Epithelial cell of prostate (primary cell): ENCODE measurements at places on chromosomes 11 and 22.

DNA sequence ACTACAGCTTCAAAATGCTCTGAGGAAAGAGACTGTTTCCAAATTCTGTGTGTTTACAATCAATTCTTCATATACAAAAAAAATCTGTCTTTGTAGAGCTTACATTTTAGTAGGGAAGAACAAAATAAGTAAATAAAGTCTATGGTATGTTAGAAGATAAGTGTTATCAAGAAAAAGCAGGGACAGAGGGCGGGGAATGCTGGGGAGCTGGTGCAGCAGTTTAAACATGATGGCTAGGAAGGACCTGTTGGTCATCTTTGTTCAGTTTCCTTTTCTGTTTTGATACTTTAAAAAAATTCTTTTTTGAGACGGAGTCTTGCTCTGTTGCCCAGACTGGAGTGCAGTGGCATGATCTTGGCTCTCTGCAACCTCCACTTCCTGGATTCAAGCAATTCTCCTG is 16.1 kb downstream of the TMEM25 start:
- DNase-seq, result no peak

DNA sequence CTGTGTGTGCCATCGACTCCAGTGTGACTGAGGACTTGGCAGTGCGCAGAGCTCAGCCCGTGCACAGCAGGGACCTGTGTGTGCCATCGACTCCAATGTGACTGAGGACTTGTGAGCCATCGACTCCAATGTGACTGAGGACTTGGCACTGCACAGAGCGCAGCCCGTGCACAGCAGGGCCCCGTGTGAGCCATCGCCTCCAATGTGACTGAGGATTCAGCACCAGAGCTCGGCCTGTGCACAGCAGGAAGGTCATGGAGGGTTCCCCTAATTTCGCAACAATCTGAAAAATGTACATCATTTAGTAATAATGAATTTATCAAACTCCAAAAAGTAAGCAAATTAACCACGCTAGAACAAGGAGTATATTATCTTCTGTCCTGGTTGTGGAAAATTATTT is 348.3 kb upstream of the B3GAT1 start:
- no peak for DNase-seq

GRCh38 chr22:23591201-23591791 is 11.2 kb upstream of the IGLL1 start:
- DNase-seq, result no peak

DNA sequence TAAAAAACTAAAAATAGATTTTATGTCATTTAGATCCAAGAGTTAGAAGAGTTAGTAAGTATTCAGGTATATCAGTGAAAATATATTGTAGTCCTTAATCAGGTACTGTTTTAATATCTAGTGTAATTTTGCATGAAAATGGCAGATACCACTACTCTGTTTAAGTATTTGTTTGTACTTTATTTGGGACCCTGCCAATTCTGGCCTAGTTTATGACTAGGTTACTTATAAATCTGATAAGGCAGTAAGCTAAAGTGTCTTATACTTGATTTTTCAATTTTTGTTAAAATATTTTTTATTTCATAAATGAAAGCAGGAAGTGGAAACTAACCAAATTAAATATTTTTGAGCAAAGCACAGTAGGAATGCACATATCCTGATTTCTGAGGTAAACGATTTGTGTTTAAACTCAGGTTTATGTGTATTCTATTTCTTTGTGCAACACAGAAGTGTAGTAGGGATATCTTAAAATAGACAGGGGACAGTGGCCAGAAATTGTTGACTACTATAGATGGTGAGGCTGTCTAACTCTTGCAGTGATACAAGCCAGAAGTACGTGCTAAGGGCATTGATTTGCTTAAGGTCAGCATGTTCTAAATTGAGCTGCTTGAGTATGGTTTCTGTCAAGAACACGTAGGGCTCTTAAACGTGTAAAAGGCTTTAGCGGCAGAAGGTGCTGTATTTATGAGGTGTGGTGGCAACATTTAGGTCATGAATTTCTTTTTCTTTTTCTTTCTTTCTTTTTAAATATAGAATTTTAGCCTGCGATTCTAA is 34.0 kb downstream of the HIPK3 start:
- DNase-seq, result no peak

DNA sequence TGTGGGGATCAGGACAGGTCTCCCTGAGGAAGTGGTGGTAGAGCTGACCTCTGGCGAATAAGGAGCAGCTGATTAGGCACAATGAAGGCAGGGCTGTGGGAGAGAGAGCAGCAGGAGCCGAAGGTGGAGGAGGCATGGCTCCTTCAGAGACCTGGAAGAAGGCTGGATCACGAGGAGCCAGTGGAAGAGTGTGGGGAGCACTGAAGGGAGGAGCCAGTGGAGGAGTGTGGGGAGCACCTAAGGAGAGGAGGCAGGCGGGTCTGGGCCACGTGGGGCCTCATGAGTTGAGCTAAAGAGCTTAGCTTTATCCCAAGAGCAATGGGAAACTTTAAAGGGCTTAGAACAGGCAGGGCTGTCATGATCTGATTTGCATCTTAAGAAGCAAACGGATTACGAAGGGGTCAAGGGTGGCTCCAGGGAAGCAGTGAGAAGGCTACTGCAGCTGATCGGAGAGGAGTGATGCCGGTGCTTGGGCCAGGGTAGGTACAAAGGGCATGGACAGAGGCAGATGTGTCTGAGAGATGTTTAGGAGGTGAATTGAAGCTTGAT is 44.9 kb upstream of the EIF3D start:
- no peak for DNase-seq

DNA sequence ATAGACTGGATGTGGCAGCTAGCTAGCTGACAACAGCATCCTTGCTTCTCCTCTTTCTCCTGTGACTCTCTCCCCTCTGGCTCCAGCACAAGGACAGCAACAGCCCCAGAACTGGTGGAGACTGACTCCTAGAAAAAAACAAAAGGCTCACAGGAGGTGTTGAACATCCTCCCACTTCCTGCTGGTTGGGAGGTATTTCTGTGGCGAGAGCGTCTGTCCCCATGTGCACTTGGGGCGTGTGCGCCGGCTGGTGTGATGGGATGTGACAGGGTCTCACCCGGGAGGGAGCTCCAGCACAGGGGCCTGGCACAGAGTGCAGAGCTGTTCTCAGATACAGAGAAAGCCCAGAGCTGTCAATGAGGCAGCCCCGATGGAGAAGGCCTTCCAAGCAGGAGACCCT is 107.2 kb upstream of the E2F8 start:
- DNase-seq, result no peak
